ENCODE measurements at places on chromosomes 7 and 10. TPM values are rescaled to one million over a fixed set of nuclear protein-coding genes. Genes with fewer than 3 reads are reported as not detected.

ATRNL1 gene
- 18.7 TPM for total RNA-seq

TM9SF3 gene
- total RNA-seq = 158 TPM

C10orf53 gene
- total RNA-seq = not detected

DNA sequence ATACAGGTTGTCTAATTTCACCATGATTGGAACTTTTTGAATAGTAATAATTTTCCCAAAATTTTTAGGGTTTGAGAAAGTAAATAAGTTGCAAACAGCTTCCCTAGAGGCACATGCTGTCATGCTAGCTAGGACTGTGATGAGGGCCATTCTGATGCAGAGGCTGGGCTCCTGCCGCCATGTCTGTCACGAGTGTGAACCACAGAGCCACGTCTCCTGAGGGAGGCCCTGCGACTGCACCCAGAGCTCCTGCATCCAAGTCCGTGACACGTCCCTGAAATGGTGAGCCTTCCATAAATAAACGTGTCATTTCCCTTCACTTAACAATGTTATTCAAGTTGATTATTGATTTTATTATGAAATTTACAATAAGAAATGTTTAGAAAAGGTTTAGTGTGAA is 40.0 kb downstream of the C10orf120 start:
- no peak for DNase-seq
- H3K4me3 ChIP-seq = no peak overlapping the region
- H3K4me1 ChIP-seq = no peaks in the 10 kb centered on the region
- no peak overlapping the region for H3K27ac ChIP-seq
- H3K27me3 ChIP-seq = peaks cover 4% of the 10 kb centered on the region

GRCh38 chr10:63441404-63441803 is 24.4 kb downstream of the JMJD1C start:
- H3K27me3 ChIP-seq = no peaks in the 10 kb centered on the region
- H3K4me3 ChIP-seq = no peak overlapping the region
- no peak for DNase-seq

DNA sequence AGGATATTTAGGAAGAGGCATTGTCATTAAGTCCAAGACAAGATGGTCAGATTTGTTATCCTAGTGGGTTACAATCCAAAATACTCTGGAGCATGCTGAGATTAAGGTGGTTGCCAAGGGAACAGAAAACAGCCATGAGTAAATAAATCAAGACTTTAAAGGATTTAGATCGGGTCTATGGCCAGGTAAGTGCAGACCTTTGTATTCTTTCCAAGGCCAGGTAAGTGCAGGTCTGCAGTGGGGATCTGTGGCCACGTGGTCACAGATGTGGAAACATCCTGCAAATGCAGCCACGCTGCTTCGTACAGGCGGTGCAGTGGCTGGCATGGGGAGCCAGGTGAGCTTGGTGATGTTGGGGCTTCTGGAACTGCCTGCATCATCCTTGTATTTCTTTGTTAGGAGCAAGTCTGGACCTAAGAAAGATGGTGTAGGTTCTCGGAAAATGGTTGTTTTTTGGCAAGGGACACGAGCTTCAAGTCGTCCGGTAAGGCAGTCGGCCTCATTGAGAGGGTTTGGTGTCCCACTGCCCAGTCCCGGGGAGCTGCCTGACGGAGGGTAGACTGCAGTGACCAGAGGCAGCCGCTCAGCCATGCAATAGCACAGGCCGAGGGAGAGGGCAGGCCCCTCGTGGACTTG is 21.8 kb downstream of the ZNF775 start:
- no peaks in the 10 kb centered on the region for H3K27me3 ChIP-seq
- peaks cover 32% of the 10 kb centered on the region for H3K4me1 ChIP-seq
- peak; percentile 4 for DNase-seq
- H3K36me3 ChIP-seq = no peaks in the 10 kb centered on the region
- no peak overlapping the region for H3K4me3 ChIP-seq
- peak overlapping the region; percentile 59 for H3K27ac ChIP-seq

DNA sequence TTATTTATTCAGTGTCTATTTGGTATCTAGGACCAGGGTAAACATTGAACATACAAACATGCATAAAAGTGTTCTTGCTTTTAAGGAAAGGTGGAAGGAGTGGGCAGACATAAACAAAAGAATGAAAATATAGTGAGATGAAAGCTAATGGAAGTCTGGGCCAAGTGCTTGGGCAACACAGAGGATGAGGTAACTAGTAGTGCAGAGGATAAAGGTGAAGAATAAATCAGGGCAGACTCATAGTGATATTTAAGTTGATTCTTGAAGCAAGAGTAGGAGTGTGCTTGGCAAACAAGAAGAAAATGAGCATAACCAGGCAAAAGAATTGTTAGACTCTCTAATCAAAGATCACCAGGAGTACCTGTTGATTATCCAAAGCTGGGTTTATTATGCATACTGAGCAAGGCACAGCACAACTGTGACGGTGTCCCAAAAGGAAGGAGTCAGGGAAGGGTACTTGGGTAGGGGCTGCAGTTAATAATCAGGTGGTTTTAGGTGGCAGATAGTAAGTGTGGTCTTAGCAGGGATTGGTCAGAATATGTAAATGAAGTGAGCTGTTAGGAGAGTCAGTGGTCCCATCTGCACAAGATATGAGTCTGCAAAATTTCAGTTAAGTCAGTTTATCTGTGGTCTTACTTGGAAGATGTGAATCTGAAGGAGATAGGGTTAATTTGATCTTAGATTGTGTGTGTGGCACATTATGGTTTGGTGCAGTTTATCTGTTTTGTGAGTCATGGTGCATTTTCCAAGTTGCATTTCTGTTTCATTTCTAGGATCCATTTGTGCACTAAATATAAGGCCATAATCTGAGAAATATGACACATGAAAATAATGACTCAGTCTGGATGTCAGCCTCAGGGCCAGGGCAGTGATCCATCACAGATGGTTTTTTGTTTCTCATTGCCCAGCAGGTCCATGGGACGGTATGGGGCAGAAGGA is 30.6 kb upstream of the TAX1BP1 start:
- no peak for DNase-seq
- H3K36me3 ChIP-seq = no peaks in the 10 kb centered on the region
- H3K4me1 ChIP-seq = no peaks in the 10 kb centered on the region

DNA sequence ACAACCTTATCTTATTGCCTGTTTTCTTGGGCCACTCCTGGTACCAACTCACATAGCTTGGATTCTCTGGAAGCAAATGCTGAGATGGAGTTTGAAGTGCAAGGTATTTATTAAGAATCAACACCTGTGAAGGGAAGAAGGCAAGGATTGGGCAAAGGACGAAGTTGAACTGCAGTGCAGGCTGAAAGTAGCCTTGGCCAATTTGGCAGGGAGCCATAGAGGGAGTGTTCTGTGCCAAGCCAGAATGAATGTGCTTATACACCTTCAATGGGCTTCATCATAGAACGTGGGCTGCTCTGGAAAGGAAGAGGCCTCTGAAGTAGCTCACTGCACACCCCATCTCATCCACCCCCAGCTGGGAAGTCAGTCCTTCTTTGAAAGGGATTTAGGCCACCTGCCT is 79.8 kb upstream of the IFRD1 start:
- H3K27ac ChIP-seq = no peak overlapping the region
- no peaks in the 10 kb centered on the region for H3K36me3 ChIP-seq
- H3K4me3 ChIP-seq = no peak overlapping the region
- H3K4me1 ChIP-seq = no peaks in the 10 kb centered on the region

GRCh38 chr10:60611291-60611747 is 167.0 kb upstream of the CDK1 start:
- no peaks in the 10 kb centered on the region for H3K36me3 ChIP-seq
- no peaks in the 10 kb centered on the region for H3K4me1 ChIP-seq
- DNase-seq = peak; percentile 30
- no peaks in the 10 kb centered on the region for H3K27me3 ChIP-seq
- no peak overlapping the region for H3K4me3 ChIP-seq

DNA sequence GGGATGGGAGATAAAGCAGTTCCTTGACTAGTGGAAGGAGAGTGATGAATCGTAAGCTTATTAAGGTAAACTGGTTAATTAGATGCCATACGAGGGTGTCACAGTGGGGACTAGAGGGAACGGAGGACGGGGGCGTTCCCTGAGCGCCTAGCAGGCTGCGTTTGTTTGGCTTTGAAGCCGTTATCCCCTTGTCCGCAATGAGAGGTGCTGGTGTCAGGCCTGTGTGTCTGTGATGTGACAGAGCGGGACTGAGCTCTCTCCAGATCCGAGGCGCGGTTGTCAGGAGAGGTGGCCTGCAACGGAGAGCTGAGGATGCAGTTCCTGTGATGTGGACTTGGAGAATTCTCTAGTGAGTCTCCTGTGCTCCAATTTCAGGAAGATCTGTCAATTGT is 60.0 kb upstream of the PRPS1L1 start:
- peaks cover 38% of the 10 kb centered on the region for H3K27me3 ChIP-seq
- peak overlapping the region; percentile 66 for H3K27ac ChIP-seq
- peak overlapping the region; percentile 81 for H3K4me3 ChIP-seq
